ENCODE measurements at places on chromosomes 4 and X. TPM values are rescaled to one million over a fixed set of nuclear protein-coding genes. Genes with fewer than 3 reads are reported as not detected.

- no peaks in the 10 kb centered on the region for H3K4me1 ChIP-seq
- no peak overlapping the region for H3K27ac ChIP-seq
- no peak overlapping the region for H3K4me3 ChIP-seq
- H3K27me3 ChIP-seq, result no peaks in the 10 kb centered on the region
- no peak for DNase-seq
- H3K36me3 ChIP-seq, result no peaks in the 10 kb centered on the region
Measured at GRCh38 chrX:130444641-130445336, 43.0 kb downstream of the RBMX2 start.

GRCh38 chrX:86237482-86237881 lies 89.2 kb downstream of the DACH2 start:
- H3K27me3 ChIP-seq, result no peaks in the 10 kb centered on the region
- no peak overlapping the region for H3K27ac ChIP-seq
- DNase-seq, result no peak
- H3K36me3 ChIP-seq, result no peaks in the 10 kb centered on the region
- no peak overlapping the region for H3K4me3 ChIP-seq

DNA sequence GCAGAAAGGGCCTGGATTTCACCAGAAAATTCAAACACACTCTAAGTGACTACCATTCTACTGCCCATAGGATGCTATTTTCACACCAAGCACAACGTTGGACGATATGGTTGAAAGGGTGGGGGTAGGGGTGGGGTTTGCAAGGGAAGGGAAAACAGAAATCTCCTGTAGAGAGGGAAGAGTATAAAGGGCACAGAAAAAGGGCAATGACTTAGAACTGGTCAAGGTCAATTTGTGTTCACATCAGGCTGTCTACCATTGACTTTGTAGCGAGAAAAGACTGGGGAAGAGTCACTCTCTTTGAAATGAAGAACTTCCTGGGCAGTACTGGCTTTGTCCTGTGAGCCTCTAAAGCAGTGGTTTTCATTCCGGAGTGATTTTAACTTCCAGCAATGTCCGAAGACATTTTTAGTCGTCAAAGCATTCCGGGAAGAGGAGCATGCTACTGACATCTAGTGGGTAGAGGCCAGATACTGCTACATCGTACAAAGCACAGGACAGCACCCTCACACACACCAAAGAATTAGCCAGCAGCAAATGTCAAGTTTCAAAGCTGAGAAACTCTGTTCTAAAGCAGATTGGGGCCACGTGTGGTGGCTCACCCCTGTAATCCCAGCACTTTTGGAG lies 48.4 kb upstream of the SLC7A3 start:
- H3K36me3 ChIP-seq, result no peaks in the 10 kb centered on the region
- no peak for DNase-seq
- H3K27ac ChIP-seq, result no peak overlapping the region

DNA sequence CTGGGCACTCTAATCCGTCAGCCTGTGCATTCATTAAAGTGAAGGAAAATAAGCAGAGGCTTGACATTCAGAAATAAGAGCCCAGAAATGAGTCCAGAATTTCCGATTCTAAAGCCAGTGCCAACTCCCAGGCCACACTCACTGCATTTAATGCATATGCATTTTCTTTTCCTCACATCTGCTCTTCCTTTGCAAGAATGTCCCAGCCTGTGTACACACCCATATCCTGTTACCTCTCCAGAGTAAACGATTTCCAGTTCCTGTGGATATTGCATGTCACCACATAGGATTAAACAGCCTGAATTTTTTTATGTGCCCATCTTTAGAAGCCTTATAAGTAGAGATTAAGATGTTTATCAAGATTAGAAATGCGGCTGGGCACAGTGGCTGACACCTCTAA lies 27.5 kb downstream of the ARX start:
- no peaks in the 10 kb centered on the region for H3K27me3 ChIP-seq
- no peak for DNase-seq
- no peak overlapping the region for H3K4me3 ChIP-seq
- H3K36me3 ChIP-seq, result no peaks in the 10 kb centered on the region

CD38 gene
- 128 TPM for total RNA-seq
